Stimulated activated naive CD8-positive, alpha-beta T cell treated with anti-CD3 and anti-CD28 coated beads, Interleukin-15, amount 100 ng/mL, for 72 hours (primary cell): ENCODE measurements at places on chromosomes 2 and 18.

DNA sequence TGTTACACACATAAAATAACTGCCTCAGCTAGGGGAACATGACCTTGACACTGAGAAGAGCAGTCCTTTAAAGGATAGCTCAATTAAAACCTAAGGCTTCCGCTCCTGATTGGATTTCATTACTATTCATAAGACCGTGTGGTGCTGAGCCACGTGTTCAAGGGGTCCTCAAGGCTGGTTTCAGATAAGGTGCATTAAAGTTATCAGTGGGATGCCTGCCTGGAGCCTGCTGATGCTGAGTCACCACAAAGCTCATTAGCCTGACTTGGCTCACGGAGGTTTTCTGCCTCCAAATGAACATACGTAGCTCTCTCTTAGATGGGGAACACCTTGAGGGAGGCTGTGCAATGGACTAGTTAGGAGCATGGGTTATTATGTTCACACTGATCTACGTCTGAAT lies 518.9 kb downstream of the TDRD15 start:
- DNase-seq: no peak

- DNase-seq: no peak
Observed at GRCh38 chr2:174174741-174175140, 73.6 kb downstream of the OLA1 start.

DNA sequence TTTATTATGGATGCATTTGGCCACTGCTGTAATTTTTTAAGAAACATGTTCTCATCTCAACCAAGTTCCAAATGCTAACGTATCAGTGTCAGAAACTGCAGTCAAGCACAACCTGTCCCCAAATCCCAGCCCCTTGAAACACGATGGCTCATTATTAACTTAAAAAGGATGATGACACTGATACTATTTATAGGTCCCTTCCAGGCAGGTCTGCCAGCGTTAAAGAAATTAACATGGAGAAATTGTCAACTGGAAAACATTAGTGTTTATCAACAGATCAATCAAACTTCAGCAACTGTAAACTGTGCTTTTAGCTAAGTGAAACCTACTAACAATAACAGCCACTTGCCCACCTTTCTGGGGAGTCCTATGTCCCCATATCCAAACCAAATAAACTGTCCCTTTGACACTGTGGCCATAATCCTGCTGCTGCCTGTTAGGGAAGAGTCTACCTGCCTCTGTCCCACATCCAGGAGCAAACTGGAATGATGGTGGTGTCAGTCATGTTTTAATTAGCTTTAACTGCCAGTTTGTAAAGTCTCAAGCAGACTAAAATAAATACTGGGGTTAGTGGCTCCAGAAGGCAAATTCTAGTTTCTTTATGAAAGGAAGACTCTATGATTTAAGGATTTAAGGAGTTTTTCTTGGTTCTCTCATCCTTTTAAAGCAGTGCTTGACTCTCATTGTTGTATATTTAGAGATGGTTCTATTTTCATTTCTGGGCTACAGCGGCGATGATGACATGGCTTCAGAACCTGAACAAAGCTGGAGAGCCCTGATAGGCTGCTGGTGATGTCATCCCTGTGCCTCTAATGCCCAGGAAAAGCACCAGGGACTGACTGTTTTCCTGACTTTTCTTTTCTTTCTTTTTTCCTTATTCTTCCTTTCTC lies 583.6 kb upstream of the PIK3C3 start:
- DNase-seq: no peak

DNA sequence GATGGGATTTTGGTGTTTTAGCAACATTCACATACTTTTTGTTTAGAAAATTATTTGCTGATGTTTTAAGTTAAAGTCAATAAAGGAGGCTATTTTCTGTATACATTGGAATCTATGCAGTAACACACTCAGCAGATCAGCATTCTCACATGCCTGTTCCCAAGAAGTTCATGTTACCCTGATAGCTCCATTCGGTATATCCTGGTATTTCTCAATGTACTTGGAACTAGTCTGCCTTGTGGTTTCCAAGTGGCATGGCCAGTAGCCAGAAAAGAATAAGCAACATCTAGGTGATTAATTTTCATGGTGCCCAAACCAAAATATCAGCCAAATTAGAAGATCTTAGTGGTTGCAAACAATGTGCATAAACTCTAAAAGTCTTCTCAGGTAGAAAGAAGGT lies 5.2 kb upstream of the NCAPH start:
- no peak for DNase-seq

DNA sequence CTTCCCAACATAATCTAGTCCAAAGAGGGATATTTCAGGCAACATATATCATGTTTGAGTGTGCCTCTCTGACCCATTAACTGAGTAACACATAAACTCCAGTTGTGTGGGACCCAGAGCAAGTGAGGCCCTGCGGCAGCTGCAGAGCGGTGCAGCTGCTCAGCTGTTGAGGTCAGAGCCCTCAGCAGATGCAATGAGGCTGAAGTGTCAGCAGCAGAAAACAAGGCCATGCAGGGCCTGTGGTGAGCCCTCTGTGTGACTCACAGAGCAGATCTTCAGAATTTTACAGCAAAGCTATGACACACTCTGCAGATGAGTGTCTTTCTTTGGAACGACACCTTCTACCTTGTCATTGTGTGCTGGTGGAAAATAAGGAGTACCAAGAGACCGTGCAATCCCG lies 168.5 kb downstream of the CBLN2 start:
- DNase-seq: no peak

DNA sequence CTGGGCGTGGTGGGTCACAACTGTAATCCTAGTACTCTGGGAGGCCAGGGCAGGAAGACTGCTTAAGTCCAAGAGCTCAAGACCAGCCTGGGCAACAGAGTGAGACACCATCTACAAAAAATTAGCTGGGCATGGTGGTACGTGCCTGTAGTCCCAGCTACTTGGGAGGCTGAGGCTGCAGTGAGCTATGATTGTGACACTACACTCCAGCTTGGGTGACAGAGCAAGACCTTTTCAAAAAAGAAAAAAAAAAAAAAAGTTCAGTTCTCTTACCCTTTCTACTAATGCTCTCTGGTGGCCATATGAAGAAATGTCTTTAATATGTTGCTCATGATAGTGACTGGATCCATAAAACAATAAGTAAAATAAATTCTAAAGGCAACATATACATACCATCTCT lies 14.9 kb downstream of the TYW5 start:
- no peak for DNase-seq

DNA sequence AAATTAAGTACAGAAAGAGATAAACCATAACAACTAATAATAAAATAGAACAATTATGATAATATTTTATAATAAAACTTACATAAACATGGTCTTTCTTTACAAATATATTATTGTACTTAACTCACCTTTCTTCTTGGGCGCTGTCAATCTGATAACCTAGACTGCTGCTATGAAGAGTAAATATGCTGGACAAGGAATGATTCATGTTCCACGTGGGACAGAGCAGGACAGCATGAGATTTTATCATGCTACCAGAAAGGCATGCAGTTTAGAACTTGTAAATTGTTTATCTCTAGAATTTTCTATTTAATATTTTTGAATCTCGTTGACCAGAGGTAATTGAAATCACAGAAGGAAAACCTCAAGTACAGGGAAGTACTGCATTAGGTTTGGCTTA lies 210.7 kb downstream of the ANKRD30B start:
- no peak for DNase-seq

DNA sequence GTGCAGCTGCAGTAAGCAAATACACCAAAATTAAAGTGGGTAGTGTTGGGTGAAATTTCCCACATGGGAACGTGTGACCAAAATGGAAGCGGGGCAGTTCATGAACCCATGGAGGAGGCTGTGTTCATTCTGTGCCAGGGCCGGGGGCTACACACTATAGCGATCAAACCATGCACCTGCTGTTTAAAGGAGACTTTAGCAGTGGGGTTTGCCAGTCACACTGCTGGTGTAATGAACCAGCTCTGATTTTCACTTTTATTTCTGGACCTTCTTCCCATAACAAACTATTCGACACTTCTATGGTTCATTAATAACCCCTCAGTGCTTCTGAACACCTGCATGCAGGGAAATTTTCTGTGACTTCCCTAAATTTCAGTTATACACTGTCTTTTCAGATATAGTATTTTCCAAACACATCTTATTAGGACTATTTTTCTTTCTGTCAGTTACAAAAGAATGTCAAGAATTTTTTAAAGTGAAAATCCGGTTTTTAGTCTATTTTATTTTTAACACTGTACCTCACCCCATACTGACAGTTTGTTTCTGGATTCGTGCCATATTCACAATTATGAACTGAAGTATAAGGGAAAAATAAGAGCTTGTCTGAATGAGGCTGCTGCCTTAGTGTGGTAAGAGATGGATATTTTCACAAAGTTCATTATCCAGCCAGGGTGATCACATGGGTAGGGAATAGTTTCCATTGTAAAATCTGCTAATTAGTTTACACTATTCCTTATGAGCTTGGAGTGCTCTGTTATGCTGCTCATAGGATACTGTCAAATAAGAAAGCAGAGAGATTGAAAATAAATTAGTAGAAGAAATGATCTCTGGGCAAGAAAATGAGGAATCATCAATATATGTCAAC lies 111.3 kb upstream of the CAVIN2 start:
- no peak for DNase-seq
